ENCODE measurements at places on chromosomes 3 and 15. TPM values are rescaled to one million over a fixed set of nuclear protein-coding genes. Genes with fewer than 3 reads are reported as not detected.

Gene SLC4A7
- total RNA-seq, result 39.7 TPM

Gene CLDN16
- not detected for total RNA-seq

Gene IREB2
- total RNA-seq, result 79.0 TPM

Gene SLC24A5
- not detected for total RNA-seq

Gene TMCO5A
- total RNA-seq, result not detected

Gene NANOGP8
- total RNA-seq, result not detected

Gene CDCP1
- 0.29 TPM for total RNA-seq

Gene SEMA7A
- 32.1 TPM for total RNA-seq

Gene TMEM212
- not detected for total RNA-seq

All from natural killer cell treated with Interleukin-12 subunit alpha and Interleukin-12 subunit beta and Interleukin-15 and Interleukin-18, amount 100 ng/mL, for 72 hours (primary cell).